IPS DF 6.9 (cell line): ENCODE measurements at places on chromosomes 11 and 22.

DNA sequence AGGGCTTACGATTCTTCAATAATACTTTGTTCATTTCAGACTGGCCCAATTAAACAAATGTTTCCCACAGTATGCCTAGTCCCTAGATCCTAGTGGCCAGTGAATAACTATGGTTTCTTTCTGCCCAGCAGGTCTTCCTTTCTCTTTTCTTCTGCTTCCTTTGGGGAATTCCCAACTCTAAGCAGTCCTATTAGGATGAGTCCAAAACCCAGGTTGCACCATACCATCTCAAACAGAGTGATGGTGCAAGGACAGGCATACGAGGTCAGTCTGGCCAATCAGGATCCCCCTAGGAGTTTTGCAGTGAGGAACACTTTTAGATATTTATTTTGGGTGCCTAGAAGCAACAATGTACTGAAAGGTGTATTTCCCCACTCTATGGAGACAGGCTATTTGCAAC is 41.4 kb upstream of the CCDC34 start:
- no peak for DNase-seq

DNA sequence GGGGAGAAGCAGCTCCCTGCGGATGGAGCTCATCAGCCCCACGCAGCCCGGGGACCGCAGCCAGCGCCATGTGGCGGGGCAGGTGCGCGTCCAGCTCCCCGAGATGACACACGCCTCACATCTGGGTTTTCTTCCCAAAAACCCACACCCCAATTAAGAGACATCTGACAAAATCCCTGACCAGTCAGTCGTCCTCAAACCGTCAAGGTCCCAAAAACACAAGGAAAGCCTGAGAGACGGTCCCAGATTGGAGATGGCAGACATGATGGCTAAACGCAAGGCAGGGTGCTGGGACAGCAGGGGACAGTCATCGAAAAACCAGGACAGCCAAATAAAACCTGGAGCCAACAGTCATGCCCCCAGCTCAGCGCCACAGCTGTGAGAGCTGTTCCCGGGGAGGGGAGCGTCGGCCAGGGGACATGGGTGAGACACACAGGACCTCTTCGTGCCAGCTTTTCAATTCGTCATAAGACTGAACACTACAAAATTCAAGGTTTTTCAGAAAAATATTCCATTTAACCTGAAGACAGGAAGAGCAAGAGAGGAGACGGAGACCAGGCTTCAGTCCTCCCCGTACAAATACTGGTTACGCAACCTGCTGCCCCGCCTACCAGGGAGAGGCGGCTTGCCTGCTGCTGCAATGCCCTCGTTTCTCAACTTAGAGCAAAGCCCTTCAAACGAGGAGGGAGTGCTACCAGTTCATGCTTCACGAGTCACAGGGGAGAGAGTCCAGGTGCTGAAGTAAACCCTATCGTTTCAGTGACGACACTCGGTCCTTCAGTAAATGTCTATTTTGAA is 10.5 kb downstream of the TOLLIP start:
- DNase-seq = no peak

DNA sequence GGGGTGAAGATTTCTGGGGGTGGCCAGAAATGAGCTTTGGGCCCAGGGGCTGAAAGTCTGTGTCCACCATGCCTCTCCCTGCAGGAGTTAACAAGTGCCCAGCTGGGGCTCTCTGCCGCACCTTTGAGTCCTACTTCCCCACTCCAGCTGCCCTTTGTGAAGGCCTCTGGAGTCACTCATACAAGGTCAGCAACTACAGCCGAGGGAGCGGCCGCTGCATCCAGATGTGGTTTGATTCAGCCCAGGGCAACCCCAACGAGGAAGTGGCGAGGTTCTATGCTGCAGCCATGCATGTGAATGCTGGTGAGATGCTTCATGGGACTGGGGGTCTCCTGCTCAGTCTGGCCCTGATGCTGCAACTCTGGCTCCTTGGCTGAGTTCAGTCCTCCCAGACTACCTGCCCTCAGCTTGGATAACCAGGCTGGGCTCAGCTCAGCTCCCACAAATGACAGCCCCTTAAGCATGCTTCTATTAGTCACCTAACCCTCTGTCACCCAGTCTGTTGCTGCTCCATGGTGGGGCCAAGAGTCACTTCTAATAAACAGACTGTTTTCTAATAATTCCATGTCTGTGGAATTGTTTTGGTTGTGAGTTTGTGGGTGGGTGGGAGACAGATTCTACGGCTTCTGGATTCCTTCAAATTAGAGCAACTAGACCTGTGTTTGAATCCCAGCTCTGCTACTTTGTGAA is 3.0 kb upstream of the INPPL1 start:
- no peak for DNase-seq

DNA sequence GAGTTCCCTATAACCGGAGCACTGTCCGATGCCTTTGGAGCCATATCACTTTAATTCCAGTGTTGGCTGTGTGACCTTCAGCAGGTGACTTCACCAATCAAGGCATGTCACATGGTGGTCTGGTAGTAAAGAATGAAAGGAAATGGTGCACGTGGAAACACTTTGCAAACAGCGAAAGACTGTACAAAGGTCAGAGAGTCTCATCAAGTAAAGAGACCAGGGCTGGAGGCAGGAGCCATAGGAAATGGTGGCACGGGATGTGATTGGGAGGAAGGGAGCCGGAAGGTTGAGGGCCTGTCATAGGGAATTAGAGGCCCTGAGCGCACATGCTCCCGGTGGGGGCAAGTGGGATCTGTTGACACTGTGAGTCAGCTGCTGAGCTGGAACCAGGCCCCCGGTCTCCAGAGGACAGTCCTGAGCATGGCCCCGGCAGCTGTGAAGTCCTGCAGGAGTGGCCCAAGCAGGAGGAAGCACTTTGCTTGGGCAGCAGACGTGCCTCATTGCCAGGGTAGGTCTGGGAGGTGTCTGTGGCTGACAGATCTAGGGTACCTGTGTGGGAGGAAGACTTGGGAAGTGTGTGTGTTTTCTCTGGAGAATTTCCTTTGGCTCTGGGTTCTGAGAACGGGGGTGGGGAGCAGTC is 2.0 kb downstream of the DAGLA start:
- no peak for DNase-seq
